ENCODE measurements at places on chromosomes 2 and 18.
A peak's percentile ranks its signal among the peaks of the same experiment; 100 is the strongest.

DNA sequence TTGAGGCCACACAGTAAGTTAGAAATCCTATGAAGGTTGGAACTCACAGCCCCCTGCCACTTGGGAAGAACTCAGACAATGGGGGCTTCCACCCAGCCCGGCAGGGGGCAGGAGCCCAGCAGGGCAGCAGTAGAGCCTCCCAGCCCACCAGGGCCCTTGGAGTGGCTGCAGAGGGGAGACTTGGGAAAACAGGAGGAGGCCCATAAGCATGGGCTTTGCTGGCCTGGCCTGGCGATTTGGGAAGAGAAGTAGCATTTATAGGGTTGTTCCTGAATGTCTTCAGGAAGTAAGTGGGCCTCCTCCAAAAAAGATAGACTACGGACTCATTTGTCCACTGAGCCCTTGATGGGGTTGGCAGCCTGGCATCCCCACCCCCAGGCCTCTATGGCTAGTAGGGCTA, 17.4 kb upstream of the FOSL2 start:
- no peak for DNase-seq

DNA sequence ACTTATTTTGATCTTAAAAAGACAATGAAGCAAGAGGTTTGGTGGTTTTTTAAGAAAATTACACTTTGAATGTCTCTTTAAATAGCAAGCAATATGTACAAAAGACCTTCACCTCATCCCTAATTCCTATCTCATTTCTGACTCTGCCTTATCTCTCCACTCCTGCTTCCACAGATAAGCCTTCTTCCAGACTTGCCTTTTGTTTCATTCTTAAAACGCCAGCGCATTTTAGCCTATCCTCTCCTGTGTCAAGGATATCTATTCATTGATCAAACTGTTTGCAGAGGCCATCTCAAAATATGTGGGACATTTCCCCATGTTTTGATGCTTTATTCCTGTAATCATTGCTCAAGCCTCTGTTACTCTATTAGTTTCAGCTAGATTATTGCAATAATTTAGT, 562.5 kb downstream of the PARD3B start:
- no peak for DNase-seq

- no peak for DNase-seq
Observed at GRCh38 chr2:43729491-43730174, 44.2 kb upstream of the DYNC2LI1 start.

DNA sequence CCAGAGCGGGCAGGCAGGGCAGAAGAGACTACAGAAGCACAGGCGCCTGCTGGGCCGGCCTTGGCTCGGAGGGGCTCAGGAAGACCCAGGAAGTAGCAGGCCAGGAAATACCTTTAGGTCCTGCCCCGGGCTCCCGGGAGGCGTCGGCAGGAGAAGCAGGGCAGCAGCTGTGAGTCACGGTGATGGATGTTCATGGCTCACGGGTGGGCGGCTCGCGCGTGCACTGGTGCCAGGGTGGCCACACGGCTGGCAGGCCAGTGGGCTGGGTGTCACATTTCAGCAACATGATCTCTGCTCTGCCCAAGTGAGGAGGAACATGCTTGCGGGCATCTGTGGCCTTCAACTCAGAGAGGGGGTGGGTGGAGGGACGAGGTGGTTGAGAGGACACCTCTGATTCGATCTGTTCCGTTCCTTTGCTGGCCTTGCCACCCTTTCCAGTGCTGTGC, 139.3 kb downstream of the KLHL29 start:
- peak; percentile 39 for DNase-seq

DNA sequence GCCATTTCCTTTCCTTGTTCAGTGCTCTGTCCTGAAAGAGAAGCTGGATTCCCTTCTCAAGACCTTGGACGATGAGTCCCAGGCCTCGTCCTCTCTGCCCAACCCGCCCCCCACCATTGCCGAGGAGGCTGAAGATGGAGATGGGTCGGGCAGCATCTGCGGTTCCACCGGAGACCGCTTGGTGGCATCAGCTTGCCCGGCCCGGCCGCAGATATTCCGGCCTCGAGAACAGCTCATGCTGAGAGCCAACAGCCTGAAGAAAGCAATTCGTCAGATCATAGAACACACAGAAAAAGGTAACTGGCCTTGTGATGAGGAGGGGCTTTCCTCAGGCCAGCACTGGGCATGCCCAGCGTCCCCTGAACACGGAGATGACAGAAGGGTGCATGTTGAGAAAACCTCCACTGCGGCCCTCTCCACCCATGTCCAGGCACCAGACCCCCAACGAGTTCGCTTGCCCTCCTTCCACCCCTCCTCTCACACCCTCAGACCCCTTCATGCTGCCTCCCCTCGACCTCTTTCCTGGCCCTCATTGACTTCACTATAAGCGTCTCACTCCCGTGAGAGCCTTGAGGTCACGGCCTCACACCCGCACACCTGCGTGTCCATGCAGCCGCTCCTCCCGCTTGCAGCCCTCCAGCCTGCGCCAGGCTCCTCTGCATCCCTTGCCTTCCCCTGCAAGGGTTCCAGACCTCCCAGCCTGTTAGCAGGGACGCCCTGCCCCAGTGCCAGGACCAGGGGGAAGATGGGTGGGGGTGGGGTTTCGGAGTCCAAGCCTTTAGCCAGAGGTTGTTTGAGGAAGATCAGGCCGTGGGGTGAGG, 95.0 kb downstream of the DGKD start:
- peak; percentile 60 for DNase-seq

Measured in HFFc6 (cell line).